Putamen (tissue), 1 donor: ENCODE measurements at places on chromosomes 11 and 22.

GRCh38 chr22:39292561-39293074, 26.8 kb downstream of the RPL3 start:
- peak; percentile 65 for DNase-seq

DNA sequence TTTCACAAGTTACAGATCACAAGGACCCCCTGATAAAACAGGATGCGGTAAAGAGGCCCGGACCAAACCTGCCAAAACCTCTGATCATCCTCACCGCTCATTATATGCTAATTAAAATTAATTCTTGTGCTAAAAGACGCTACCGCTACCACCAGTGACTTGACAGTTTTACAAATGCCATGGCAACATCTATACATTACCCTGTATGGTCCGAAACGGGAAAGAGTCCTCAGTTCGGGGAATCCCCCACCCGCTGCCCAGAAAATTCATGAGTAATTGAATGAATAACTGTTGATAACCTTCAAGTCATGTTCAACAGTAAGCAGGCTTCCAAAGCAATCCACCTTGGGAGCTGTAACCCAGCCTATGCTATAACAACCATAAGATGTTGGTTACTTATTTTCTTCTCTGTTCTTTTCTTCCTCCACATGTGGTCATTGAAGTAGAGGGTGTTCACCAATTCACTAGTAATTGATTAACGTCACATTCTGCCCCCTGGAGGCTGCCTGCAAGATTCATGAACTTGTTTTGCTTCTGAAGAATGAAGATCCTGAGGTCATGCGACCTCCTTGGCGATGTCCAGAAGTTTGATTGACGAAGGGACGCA, 20.6 kb downstream of the APOBEC3H start:
- no peak for DNase-seq

DNA sequence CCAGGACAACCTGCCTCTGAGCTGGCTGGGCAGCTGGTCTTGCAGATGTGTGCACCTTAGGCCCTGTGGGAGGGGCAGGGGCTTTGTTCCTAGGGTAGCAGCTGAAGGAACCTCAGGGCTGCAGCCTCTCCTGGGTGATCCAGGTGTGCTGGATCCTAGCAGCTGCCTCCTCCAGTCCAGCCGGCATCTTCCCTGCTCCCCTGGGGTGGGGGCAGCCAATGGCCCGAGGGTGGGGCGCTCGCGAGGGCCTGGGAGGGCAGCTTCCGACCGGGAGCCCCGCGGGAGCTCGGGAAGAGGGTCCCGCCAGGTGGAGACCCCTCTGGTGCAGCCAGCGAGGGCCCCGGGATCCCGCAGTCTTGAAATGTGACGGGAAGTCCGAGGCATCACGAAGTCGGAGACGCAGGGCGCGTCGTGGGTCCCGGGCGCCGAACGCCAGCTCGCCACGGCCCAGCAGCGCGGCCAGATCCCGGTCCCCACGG, 1.7 kb downstream of the IFITM1 start:
- DNase-seq: no peak

DNA sequence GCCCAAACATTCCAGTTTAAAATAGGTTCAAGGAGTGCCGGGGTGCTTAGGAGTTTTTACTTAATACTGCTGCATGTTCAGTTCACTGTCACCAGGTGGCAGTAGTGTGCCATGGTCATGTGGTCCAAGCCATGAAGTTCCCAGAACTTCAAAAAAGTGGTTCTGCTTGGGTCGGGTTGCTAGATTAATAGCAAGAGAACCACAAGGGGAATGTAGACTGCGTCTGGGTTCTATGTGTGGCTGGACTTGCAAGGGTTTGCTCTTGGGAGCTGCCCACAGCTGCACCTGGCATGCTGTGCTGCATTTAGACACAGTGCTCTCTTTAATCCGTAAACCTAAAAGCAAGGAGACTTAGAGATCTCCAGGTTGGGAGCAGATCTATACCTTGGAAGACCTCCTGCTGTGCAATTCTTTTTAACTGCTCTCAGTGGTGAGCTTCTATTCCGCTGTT, 6.5 kb upstream of the SPON1 start:
- no peak for DNase-seq

DNA sequence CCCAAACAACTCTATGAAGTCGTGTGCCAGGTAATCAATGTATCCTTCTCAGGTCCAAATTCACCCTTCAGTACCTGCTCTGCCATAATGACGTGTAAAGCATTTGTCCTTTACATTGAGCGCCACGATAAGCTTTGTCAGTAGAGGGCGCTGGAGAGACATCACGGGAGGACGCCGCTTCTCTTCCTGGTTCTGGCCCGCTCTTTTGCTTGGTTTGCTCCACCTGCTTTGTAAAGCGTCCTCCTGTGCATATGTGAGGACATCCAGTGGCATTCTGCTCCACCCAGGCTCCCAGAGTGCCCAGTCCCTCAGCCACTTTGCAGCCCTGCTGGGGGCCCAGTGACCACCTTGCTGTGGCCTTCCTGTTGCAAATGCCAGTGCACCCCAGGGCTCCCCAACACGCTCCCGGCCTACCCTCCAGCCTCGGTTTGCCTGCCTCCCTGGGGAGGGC, 61.1 kb downstream of the WT1 start:
- DNase-seq: no peak

DNA sequence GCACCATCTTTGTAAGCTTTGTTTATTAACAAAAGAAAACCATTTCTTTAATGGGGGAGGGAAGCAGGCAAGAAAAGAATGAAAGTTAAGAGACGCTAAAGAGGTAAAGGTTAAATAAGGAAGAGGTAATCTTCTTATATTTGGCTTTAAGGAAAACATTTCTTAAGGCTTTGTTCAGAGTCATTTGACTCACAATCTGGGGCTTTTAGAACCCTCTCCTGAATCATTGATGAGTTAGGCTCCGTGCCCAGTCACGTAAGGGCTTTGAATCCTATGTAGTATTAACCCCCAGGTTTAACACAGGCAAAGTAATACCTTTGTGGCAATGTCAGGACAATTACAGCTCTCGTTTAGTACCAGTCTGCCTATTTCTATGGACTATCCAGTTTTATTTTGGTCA, 26.1 kb downstream of the MADD start:
- DNase-seq: no peak

GRCh38 chr11:74844072-74844471, 95.4 kb downstream of the RNF169 start:
- no peak for DNase-seq

- DNase-seq: no peak
These were observed 10.2 kb upstream of the ALG8 start for GRCh38 chr11:78149646-78150045.

- no peak for DNase-seq
These were observed 9.9 kb upstream of the OR56B1 start for GRCh38 chr11:5726351-5726750.

GRCh38 chr11:130166457-130166784, 6.8 kb downstream of the ST14 start:
- no peak for DNase-seq

DNA sequence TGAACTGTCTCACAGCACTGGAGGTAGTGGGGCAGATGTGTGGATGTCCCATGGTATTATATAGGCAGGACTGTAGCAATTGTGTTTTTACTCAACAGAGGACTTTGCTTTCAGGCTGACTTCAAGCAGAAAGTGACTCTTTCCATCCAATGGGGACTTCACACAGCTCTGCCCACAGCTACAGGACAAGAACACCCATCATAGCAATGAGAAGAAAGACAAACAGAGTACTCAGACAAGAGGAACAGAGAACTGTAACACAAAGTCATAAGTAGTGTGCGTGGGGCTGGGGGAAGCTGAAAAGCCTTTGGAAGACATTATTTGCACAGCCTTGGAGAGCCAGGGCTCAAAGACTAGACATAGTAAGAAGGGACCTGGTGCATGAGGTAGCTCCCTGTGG, 70.3 kb downstream of the CCDC81 start:
- DNase-seq: no peak

DNA sequence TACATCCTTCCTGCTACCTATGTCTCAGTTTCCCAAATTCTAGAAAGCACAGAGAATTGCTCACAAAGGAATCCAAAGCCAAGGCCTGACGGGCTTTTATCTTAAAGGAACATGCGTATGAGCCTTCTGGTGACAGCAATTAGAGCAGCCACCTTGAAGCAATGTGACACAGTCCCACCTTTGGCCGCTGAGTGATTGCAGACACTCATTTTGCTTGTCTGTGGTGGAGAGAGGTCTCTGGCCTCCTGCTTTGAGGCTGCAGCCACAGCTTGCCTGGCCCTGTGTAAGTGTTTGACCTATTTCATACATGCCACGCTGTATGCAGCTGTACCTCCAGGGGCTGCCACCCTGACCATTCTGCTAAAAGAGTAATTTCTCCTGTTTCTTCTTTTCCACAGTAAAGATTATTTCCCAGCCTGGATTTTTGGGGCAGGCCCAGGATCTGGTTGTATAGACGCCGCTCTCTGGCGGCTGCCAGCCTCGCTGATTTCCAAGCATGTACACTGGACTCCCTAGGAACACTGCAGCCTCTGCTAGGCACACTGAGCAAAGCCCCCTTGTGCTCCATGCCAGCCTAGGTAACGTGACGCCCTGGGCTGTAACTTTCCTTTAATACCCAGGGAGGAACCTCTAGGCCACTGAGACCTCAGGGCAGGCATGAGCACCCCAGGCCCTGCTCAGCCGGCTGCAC, 1.1 kb upstream of the TMA7B start:
- no peak for DNase-seq

DNA sequence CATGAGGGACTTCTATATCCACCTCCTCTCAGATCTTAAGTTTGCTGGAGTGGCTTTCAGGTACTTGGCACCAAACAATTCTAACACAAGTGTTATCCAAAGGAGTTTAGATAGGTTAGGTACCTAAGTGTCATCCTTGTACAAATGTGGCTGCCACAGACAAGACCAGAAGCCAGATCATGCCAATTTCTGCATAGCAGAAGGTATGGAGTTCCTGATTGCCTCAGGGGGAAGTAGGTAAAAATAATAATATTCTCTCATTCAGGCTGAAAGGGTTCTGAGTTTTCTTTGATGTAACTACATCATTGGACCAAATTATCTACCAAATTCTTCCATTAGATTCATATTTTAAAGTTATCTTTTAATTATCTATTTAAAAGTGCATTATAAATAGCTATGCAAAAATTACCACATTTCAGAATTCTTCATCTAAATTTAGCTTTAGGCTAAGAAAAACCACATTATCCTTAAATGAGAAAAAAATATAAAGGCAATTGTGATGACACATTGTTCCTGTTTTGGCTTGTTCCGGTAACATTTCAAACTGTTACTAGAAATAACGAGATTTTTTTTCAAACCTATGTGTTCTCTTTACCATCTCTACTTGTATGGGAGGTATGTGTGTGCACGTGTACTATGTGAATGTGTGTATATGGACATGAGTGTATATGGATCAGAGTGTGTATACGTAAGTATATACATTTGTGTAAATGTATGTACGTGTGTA, 66.2 kb upstream of the POU2AF2 start:
- DNase-seq: no peak

DNA sequence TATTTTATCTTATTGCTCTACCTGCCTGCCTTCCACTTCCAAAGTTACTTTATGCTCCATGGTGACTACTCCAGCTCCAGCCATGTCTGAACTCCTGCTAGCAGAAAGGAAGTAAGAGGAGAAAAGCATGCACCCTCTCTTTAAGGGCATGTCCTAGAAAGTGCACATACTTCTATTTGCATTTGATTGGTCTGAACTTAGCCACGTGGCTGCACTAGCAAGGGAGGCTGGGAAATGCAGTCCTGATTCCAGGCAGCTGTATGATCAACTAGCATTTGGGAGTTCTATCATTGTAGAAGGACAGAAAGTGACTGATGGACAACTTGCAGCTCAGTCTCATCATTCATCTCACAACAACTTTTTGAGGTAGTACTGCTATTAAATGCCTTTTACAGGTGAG, 515.7 kb downstream of the BUD13 start:
- peak; percentile 55 for DNase-seq

DNA sequence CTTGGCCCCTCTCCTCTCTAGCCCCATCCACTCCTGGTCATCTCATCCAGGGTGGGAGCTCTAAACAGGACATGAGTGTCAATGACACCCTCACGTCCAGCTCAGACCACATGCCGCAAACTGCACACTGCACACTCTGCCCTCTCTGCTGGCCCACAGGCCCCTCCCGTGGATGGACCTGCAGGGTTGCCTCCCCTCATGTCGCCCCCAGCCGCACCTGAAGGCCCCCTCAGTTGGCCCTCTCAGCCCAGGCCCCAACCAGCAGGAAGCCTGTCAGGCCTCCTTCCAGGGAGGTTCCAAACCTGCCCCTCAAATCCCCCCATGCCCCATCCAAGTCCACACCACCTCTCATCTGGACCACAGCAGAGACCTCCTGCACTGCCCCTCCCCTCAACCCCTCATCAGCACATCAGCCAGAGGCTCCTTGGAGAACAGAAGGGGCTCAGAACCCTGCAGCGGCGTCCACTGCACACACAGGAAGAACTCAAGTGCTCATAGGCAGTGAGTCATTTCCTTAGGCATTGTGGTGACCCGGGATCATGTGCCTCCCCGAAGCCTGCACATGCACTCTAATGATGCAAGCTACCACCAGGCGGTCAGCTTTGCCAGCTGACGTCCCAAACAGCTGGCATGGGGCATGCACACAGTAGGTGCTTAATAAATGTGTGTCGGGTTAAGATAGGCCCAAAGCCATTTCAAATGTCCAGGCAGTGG, 12.9 kb upstream of the CDKN1C start:
- no peak for DNase-seq

DNA sequence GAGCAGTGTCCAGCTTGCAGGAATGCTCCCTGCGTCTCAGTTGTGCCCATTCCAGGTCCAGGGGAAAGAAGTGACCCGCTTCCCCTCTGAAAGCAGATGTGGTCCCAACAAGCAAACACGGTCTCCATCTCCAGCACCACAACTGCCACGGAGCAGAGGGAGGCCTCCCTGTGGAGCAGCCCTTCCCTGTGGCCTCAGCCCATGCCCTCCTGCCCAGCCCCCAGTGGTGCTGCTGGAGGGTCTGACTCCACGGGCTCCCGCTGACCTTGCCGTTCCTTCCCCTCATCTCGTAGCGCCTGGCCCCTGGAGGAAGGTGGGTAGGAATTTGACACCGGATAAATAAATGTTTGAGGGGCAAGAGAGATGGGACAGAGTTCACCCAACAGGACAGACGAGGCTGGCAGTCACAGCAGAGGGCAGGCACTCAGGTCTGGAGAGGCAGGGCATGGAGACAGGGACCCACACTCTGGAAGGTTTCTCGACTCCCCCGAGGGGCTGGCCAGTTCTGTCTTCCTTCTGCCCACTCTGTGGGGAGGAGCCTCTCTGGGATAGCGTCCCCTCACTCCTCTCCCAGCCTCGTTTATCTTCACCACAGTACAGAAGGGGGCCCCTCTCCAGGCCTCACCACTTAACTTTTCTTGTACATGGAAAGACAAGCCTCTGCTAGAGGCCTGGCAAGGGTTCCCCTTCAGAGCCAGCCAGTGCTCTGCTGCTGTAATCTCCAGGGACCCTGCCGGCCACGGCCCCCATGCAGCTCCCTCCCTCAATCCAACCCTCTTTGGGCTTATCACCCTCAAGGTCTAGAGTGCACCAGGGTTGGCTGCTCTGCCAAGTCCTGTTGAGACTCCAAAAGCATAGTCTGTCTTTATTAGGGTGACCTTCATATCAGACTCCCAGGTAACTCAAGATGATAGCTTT, 7.5 kb upstream of the ST3GAL4 start:
- no peak for DNase-seq
